ENCODE measurements at places on chromosomes 11 and 22. TPM values are rescaled to one million over a fixed set of nuclear protein-coding genes. Genes with fewer than 3 reads are reported as not detected.

BDNF gene
- 59.3 TPM for total RNA-seq

LRRC74B gene
- not detected for total RNA-seq

TUT1 gene
- total RNA-seq, result 8.4 TPM

CCDC82 gene
- 18.8 TPM for total RNA-seq
